ENCODE measurements at places on chromosomes 3 and 15.

DNA sequence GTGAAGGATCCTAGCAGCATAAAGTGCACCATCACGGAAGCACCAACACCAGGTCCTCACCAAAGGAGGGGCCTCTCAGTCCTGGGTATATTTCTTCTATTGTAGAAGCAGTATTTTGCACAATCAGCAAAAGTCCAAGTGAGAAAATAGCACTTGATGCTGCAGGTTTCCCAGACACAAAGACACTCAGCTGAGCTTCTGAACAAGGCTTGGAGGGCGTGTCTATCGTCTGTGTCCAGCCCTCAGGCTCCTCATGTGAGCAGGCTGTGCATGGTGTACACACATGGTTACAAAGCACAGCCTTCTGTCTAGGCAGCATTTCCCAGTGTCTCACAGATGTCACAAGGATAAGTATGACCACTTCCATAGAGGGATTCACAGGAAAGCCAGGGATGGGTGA is 98.3 kb upstream of the SPATA12 start:
- DNase-seq: no peak

DNA sequence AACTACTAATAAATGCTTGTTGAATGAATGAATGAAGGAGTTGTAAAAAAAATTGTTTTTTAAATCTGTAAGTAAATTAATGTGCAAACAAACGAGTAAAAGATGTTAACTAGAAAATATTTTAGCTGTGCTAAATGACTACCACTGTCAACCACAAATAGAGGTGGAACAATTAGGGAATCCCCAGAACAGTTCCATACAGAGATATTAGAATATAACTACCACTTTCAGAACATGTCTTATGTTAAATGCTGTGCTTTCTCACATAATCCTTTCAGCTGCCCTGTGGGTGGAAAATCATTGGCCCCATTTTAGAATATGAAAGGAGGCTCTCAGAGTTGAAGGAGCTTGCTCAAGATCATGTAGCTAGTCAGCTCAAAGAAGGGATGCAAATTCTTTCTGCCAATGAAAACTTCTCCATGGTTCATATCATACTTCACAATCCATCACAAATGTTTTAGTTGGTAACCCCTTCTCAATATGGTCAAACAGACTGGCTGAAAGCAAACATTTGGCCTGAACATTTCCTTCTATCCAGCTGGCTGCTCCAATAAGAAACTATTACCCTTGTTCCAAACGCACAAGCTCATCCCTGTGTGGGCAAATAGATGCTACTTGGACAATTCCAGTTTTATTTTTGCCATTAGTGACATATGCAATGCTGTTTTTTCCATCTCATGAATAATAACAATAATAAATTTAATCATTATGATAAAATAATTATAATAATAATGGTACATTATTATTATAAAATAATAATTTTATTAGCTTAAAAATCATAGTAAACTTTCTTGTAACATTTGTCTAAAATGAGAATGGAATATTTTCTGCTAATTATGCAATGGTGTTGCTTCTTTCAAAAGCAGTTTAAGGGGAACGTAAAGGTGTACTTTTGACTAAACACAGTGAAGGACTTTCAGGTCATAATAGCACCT is 290.4 kb upstream of the STT3B start:
- no peak for DNase-seq

- DNase-seq: no peak
Measured at GRCh38 chr3:172516318-172517214, 6.7 kb downstream of the TNFSF10 start.

DNA sequence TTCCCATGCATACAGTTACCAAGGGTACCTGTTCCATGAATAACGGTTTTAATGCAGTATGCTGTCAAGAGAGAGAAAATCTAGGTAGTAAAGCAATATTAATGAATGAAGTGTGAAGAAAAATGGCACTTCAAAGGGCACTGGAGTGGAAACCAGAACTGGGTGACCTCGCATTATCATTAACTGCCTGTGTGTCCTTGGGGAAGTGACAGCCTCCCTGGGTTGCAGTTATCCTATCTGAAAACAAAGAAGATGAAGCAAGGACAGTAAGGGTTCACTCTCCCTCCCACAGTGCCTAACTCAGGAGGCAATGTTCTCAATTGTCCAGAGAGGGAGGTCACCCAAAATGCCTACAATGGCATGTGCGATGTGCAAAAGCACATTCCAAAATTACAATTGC is 15.1 kb downstream of the MTHFS start:
- DNase-seq: no peak

GRCh38 chr3:111769110-111769991 is 89.7 kb upstream of the PHLDB2 start:
- no peak for DNase-seq

Data from naive B cell (primary cell).